ENCODE measurements at places on chromosomes 5 and 9. TPM values are rescaled to one million over a fixed set of nuclear protein-coding genes. Genes with fewer than 3 reads are reported as not detected.

PITX1 gene
- total RNA-seq: 87.7 TPM

BRD3OS gene
- 5.8 TPM for total RNA-seq

- no peak for DNase-seq
Measured at GRCh38 chr5:181217803-181218062, 5.3 kb upstream of the TRIM41 start.

GRCh38 chr5:38031304-38031703 lies 191.5 kb upstream of the GDNF start:
- DNase-seq: no peak

- DNase-seq: no peak
Measured at GRCh38 chr5:69308046-69308553, 24.5 kb downstream of the CCDC125 start.

GRCh38 chr9:16192403-16193017 lies 639.7 kb downstream of the CCDC171 start:
- no peak for DNase-seq

DNA sequence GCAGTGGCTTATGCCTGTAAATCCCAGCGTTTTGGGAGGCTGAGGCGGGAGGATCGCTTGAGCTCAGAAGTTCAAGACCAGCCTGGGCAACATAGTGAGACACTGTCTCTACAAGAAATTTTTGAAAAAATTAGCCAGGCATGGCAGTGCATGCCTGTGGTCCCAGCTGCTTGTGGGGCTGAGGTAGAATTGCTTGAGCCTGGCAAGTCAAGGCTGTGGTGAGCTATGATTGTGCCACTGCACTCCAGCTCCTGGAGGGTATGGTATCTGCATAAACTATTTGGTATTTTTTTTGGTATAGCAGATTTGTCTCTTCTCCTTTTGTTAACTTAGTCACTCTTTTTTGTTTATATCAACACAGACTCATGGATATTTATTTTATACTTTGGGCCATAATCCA lies 61.5 kb upstream of the TEX48 start:
- DNase-seq: no peak

- no peak for DNase-seq
Measured at GRCh38 chr5:178240766-178241165, 8.2 kb upstream of the PHYKPL start.

All from bronchial epithelial cell (primary cell).